ENCODE measurements at places on chromosomes 16 and 17.
A peak's percentile ranks its signal among the peaks of the same experiment; 100 is the strongest.

DNA sequence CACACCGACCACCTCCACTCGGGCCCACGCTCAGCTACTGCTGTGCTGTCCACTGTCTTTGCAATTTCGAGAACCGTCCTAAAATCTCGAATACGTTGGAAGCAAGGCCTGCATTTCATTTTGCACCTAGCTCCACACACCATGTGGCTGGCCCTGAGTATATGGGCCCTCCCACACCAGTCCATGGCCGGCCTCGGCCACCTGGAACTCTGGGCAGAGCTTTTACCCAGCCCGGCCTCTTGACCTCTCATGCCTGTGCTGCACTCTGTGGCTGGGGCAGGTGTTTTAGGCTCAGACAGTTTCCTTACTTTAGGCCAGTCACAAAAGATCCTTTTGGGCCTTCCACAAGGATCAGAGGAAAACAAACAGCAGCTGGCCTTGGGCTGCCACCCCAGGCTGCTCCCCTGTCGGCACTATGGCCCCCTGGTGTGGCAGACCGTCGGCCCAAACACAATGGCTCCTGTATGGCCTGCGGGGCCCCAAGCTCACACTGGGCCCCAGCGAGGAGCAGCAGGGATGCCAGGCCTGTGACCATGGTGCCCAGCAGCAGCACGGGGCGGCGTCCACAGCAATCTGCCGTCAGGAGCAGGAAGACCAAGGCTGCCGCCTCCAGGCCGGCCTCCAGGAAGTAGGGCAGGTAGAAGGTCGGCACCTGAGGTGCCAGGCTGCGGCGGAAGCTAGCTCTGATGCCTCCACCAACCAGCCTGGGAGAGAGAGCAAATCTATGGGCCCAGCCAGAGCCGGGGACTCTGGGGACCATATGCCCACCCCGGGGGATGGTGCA, 2.5 kb downstream of the SLC22A31 start:
- DNase-seq, result no peak

DNA sequence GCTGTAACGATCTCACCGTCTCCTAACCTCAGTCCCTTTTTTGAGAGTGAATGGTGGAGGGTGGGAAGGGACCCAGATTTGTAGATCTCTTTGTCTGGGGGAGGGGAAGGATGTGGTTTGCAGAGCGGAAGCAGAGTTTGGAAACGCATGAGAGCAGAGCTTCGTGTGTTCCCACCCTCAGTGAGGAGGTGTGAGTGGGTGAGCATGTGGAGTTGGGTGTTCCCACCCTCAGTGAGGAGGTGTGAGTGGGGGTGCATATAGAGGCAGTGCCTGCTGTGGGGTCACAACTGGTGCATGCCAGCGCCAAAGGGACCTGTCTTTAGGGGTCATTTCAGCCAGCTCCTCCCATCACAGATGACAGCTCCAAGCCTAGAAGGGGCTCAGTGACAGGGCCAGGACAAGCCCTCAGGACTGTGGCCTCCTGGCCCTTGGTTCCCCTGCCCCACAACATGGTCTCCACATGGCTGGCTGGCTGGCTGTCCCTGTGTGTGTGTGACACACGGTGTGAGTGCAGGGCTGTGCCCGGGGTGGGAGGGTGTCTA, 1.8 kb upstream of the CISD3 start:
- DNase-seq, result peak; percentile 50

DNA sequence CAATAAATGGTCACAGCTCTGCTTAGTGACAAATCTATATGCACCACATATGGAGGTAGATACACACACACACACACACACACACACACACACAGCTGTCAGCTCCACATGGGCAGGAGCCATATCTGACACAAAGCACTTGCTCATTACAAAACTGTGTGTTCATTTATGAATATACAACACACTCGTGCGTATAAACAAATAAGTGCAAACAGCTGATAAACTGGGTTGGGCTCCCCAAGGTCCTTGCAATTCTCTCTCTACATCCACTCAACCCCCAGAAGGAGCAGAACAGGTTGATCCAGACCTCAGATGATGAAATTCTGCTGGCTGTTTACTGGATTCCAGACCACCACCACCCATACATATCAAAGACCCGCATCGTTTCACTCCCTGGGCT, 140.7 kb downstream of the XYLT1 start:
- DNase-seq, result no peak

GRCh38 chr17:78954684-78955083, 25.0 kb downstream of the LGALS3BP start:
- DNase-seq, result no peak

DNA sequence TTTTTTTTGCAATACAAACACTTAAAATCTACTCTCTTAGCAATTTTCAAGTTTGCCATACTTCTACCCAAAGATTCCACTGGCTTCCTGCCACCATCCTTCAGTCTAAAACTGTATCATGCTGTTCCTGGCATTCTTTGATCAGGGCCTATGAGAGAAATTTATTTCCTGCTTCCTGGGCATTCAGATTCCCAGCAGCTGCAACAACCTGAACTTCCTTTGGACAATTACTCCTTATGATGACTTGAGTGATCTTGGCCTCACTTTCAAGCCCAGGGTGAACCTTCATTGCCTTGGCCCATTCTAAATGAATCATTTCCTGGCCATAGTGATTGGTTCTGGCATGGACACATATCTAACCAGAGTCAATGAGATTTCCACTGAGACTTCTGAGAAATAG, 18.0 kb upstream of the MON1B start:
- DNase-seq, result no peak

DNA sequence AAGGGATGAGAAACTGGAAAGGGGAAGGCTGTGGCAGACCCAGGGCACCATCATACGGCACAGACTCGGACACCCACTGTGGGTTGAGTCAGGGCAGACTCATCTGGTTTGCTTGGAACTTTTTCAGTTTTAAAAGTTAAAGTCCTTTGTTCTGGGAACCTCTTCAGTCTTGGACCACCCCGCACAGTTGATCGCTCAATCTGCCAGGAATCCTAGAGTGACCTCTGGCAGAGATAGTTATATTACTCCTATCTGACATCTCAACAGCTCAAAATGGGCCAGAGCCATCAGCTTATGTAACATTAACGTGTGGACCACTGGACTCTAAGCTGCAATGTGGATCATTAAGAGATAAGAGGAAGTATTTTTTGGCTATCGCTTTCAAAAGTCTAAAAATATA, 164.3 kb downstream of the ABCA8 start:
- no peak for DNase-seq

DNA sequence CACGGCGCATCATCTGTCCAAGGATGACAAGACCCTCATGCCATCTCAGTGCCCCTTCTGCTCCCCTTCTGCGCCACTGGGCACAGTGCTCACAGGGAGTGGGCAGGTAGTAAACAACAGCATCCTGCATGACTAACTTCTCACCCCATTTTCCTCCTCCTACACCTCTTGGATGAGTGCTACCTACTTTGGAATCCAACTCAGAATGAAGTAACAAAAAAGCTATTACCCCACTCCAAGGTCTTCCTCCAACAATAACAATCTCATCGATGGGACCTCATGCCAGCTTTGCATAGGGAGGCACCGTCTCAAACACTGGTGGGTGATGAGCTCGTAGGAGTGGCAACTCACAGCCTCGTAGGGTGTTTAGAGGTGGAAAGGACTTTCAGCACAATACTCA, 98.6 kb upstream of the RCVRN start:
- DNase-seq, result no peak

- no peak for DNase-seq
Measured at GRCh38 chr16:78275420-78275819, 176.0 kb downstream of the WWOX start.

- DNase-seq, result no peak
Measured at GRCh38 chr16:25390761-25391160, 133.1 kb upstream of the ZKSCAN2 start.

- DNase-seq, result peak; percentile 25
Measured at GRCh38 chr16:60945225-60945624, 1091.0 kb downstream of the CDH8 start.

DNA sequence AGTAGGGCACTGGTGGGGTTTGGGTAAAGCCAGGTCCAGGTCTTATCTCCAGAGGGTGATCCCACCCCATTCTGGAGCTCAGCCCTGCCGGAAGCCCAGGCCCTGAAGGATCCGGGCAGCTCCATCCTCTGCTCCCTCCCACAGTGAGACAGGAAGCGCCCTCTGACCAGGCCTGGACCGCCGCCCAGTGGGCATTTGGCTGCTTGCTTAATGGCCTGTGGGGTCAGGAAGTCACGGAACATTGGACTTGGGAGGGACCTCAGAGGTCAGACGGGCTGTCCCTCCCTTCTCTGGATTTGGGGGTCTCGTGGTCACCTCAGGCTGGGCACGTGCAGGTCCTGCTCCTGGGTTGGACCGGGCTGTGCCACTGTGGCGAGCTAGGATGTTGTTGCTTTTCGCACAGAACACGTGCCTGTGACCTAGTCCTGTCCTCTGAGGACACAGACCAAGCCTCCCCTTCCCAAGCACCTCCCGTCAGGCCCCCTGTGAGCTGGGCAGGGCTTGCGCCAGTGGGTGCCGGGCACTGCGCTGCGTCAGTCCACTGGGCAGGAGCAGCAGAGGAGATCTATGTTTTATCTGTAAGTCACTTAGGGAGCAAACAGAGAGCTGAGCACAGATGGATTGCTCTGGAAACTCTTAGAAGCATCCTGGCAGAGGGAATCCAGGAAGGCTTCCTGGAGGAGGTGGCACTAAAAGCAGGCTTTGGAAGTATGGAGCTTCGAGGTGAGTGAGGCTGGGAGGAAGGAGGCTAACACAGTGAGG, 49.4 kb upstream of the GSE1 start:
- no peak for DNase-seq

DNA sequence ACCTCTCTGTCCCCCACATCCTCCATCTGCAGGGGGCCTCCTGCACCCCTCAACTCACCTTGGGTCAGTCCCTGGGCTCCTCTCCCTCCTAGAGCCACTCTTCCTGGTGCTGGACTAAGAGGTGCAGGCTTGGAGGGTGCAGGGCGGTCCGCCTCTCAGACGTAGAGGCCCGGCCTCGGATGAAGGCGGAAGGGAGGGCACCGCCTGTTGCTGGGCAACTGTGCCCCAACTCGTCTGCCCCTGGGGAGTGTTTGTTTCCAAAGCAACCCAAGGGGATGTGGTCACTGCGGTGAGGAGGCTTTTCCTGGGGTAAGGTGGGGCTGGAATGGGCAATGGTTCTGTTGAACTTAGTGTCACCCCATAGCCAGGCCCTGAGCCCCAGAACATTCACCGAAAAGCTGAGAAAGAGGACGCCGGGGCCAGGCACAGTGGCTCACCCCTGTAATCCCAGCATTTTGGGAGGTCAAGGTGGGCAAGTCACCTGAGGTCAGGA, at the start of gene C16orf54:
Gene C16orf54 (minus strand): TSS at position 138 of the 493 bp plus-strand sequence. CDS start 1,039 bp downstream, outside the sequence.
- DNase-seq, result peak; percentile 48

DNA sequence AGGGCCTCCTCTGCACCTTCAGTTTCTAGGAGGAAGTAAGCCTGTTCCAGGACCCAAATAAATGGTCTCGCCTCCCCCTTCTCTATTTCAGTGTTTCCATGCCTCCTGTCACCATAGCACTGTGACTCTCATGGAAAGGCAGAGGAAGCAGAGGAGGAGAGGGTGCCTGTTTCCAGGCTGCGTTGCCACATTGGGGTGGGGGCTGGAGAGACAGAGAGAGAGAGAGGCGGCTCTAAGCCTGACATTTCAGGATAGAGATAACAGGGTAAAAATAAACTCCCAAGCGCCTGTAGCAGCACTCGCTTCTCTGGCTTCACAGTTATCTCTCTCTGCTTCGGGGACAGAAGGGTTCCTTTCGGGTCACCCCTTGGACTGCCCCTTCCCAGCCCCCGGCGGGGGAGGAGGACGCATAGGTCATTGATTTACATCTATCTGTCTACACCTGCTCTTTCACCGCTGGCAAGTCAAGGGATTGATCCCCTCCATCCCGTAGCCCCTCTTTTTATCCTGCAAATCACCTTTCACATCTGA, 71.2 kb upstream of the MRTFB start:
- peak; percentile 43 for DNase-seq

GRCh38 chr17:9226794-9227135, 205.5 kb downstream of the NTN1 start:
- DNase-seq, result no peak

DNA sequence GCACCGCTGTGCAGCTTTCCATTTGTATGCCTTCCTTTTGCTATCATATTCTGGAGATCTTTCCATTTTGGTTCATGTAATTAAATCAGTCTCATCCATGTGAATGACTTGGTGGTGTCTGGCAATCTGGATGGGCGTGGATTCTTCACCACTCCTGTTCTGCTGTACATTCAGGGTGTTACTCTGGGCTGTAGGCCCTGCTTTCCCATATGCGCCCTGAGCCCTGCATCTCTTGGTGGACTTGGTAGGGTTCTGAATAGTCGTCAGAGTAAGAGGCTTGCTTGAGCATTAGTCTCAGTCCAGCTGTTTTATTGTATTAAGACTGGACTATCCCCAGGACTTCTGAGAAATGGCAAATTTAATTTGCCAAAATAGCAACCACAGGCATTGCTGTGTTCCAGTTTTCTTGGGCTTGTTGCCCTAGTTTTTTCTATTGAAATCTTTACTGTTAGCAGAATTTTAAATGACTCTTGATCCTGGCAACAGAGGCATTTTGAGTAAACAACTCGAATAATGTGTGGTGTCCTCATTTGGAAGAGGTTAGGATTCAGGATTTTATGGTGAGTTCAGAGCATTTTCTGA, 14.9 kb downstream of the BANP start:
- no peak for DNase-seq

DNA sequence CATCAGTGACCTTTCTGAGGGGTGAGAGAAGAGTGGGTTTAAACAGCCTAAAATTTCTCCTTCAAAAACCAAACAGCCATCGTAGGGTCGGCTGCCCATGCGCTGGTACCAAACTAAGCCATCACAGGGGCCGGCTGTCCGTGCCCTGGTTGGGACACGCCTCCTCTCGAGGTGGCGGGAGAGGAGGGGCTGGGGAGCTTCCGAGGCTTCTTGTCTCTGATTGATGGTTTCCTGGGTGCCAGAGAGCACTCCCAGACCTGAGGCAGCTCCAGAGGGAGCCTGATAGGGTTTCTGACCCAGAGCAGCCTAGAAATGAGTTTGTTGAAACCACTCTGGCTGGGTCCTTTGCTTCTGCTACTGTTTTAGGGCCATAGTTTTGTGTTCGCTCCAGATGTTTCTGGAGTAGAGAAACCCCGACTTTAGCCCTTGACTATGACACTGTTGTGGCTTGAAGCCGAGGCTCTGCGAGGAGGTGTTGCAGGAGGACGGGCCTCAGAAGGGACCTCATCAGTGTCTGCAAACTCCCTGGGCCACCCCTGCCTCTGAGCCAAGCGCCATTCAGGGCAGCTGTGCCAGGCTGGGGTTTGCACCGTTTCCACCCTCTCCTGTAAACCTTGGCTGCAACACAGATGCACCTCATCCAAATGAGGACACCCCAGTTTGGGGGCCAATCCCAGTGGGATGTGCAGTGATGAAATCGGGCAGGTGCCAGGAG, 6.2 kb downstream of the ZNF276 start:
- DNase-seq, result no peak

DNA sequence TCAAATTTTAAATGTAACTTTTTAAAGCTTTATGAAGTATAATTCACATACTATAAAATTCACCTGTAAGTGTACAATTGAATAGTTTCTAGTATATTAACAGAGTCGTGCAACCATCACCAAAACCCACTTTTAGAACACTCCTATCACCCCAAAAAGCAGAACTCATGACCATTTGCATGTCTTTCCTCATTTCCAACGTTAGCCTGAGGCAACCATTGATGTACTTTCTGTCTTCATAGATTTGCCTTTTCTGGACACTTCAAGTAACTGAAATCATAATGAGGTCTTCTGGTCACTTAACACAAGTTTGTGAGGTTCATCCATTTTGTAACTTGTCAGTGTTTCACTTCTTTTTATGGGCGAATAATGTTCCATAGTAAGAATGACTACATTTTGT, 33.2 kb downstream of the METTL16 start:
- no peak for DNase-seq

GRCh38 chr16:49594685-49595498, 221.3 kb downstream of the C16orf78 start:
- no peak for DNase-seq
